ENCODE measurements at places on chromosomes 1 and 21.

DNA sequence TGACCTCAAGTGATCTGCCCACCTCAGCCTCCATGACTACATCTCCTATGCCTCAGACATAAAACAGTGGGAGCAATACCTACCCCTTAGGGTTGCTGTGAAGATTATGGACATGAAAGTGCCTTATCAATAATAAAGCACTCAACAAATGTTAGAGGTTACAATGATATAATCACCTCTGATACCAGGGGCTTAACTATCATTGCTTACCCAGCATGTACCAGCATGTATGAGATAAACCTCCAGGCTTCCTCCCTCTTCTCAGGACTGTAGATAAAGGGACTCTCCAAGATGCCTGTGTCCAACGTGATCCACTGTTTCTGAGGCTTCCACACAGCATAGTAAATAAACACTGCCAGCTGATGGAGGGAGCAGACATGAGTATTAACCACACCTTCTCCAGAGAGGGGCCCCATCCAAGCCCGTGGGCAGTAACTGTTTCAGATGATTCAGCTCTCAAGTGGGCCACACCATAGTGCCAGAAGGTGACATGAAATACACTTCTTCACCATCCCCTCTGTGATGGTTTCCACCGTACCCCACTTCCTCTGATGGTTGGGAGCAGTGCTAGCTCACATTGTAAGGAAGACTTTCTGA is 26.2 kb downstream of the RHBDL2 start:
- no peak for DNase-seq

DNA sequence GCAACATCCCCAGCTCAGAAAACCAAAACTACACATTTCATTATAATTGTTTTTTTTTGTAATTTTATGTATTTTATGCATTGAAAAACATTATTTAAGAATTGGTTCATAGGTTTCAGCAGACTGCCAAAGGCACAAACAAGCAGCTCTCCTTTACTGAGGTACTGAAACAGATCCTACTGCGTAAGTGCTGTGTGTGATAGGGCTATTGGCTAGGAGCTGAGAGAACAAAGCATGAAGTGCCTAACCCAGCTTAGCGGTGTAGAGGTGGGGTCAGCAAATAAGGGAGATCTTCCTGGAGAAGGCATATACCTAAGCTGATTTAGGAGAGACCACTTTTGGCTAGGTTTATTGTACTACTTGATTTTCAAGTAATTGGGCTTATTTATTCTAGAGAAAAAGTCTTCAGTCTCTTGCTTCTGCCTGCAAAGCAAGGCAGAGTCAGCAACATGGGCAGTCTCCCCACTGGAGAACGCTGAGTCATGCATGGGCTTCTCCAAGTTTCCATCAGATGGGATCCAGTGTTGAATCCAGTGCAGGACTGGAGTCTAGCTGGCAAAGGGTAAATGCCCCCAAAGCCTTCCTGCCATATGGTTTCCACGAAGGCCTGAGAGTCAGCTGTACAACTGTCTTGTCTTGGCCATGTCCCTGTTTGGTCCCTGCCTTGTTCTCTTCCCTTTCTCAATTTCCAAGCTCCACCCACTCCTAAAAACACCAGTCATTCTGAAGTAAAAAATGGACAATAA is 18.0 kb upstream of the YTHDF2 start:
- no peak for DNase-seq

GRCh38 chr1:167716000-167716271 is 5.8 kb upstream of the MPZL1 start:
- DNase-seq: no peak

GRCh38 chr21:32741336-32741735 is 13.5 kb upstream of the SYNJ1 start:
- DNase-seq: no peak

- DNase-seq: no peak
Measured at GRCh38 chr1:208892147-208892546, 648.0 kb upstream of the PLXNA2 start.

GRCh38 chr1:193602705-193603104 is 416.3 kb upstream of the B3GALT2 start:
- DNase-seq: no peak
